ENCODE measurements at places on chromosomes 7 and 10.

GRCh38 chr7:18357691-18358090, 137.9 kb upstream of the HDAC9 start:
- peak; percentile 12 for DNase-seq

- DNase-seq = no peak
Measured at GRCh38 chr10:110558041-110558440, 9.5 kb upstream of the SMC3 start.

DNA sequence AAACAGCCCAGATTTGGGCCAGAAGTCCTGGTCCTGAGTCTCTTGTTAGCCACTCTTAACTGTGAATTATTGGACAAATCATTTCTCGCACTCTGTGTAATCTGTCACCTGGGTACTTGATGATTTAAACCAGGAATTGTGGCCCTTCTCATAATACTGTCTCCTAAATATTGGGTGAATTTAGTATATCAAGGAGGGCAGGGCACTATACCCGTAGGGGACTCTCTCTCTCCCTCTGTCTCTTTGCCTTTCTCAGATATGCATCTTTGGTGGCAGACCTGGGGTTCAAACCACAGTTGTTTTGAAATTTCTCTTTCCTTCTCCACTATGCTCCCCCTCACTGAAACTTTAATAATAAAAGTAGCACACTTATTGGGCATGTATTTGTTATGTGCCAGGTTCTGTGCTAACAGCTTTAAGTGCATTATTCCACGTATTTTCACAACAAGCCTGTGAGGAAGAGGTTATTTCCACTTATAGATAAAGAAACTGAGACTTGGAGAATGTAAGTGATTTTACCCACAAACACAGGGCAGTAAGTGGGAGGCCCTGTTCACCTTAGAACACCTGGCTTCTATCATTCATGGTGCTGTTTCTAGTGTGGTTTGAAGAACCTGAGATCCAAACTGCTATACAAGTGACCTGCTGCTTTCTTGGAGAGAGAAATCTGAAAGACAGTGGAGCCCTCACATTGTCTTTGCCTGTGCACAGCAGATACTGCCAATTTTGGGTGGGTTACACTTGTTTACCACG, 11.8 kb downstream of the FAS start:
- DNase-seq = no peak

GRCh38 chr7:93374345-93374940, 142.3 kb downstream of the VPS50 start:
- peak; percentile 20 for DNase-seq

DNA sequence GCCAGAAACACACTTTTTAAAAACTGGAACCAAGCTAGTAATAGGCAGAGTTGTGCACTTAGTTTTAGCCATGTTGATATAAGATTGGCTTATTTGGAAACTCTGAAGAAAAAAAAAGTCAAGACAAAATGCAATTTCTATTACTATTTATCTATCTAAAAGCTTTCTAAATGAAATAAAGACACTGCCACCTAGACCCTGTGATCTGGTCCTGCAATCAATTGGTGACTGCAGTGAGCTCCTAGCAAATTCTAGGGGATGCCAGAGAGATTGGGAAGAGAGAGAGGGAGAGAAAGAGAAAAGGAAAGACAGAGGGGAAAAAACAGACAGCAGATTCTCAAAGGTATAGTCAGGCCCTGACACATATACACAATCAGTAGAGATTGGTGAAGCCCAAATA, 25.3 kb downstream of the SORCS1 start:
- DNase-seq = no peak

DNA sequence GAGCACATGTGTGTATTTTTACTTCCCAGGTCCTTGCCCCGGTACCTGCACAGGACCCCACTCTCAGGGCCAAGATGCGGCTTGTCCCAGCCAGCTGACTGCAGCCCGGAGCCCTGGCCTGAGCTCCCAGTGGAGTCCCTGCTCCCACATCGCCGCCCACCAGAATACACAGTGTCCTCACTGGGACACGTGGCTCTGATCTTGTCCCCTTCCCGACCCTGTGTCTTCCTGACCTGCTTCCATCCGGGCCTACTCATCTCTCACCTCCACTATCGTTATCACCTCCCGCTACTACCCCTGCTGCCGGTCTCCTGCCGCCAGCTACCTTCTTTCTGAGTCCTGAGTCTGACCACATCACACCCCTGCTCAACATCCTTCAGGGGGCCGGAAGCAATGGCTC, 146.3 kb upstream of the CHST15 start:
- DNase-seq = no peak

- no peak for DNase-seq
Measured at GRCh38 chr7:112199035-112199655, 7.1 kb downstream of the DOCK4 start.

- no peak for DNase-seq
Measured at GRCh38 chr10:17464545-17464944, 10.2 kb upstream of the ST8SIA6 start.

DNA sequence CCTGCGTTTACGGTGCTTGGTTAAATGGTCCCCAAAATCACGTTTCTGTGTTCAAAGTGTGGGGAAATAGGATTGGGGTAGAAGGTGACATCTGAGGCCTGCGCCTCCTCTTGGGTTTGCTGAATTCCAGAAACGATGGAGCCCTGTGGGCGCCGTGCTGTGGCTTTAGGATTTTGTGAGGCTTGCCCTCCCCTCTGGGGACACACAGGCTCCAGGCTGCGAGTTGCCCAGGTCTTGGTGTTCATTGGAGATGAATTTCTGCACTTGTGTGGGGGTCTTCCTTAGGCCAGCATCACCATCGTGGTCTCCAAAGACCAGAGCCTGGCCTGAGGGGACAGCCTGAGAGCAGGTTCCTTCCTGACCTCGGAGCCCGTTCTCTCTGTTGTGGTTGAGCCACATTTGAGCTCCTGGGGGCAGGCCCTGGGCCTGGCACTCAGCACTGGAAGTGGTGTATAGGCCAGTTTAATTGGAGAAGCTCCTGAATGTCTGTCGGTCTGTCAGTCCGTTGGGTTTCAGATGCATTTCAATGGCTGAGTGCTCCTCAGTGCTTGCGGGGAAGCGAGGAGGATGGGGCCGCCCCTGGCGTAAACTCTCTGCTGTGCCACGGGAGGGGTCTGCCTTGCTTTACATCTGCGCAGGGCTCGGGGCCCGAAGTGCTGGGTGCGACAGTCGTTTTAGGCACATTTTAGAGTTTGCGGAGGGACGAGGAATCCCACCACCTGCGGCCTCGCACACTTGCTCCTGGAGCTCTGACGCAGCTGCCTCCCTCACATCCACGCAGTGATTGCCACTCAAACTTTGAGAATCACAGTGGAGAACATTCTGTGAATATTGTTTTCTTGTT, 71.7 kb downstream of the DNAJB6 start:
- DNase-seq = no peak

GRCh38 chr7:27387864-27388263, 145.3 kb downstream of the EVX1 start:
- no peak for DNase-seq

DNA sequence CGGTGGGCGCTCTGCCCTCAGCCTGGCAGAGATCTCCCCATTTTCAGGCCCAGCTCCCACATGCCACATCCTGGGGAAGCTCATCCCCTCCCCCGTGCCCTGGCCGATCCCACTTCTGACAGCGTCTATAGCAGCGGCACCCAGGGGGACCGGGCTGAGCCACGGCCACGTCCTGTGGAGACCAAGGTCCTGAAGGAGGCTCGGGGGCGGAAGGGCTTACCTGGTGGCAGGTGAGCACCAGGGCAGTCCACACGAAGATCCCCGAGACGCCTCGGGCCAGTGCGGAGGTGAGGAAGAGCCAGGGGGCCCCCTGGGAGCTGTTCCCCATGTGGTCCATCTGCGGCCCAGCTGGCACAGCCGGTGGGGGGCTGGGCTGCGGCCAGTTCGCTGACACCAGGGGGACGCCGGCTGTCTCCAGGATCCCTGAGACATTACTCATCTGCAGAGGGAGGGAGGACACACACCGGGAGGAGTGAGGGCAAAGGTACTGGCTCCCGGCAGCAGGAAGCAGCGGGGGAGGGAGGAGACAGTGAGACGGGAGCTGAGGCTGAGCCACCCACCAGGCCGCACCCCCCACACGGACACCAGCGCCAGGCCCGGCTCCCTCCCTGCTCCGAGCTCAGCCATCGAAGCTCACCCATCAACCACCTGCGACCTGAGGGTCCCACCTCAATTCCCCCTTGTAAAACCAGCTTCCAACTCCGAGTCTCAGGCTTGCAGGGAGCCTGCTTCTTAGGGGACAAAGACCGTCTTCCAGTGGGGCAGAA, 776 bp downstream of the TMEM184A start:
- DNase-seq = peak; percentile 99

- peak; percentile 45 for DNase-seq
Measured at GRCh38 chr10:47309408-47310089, 9.6 kb downstream of the GDF10 start.

DNA sequence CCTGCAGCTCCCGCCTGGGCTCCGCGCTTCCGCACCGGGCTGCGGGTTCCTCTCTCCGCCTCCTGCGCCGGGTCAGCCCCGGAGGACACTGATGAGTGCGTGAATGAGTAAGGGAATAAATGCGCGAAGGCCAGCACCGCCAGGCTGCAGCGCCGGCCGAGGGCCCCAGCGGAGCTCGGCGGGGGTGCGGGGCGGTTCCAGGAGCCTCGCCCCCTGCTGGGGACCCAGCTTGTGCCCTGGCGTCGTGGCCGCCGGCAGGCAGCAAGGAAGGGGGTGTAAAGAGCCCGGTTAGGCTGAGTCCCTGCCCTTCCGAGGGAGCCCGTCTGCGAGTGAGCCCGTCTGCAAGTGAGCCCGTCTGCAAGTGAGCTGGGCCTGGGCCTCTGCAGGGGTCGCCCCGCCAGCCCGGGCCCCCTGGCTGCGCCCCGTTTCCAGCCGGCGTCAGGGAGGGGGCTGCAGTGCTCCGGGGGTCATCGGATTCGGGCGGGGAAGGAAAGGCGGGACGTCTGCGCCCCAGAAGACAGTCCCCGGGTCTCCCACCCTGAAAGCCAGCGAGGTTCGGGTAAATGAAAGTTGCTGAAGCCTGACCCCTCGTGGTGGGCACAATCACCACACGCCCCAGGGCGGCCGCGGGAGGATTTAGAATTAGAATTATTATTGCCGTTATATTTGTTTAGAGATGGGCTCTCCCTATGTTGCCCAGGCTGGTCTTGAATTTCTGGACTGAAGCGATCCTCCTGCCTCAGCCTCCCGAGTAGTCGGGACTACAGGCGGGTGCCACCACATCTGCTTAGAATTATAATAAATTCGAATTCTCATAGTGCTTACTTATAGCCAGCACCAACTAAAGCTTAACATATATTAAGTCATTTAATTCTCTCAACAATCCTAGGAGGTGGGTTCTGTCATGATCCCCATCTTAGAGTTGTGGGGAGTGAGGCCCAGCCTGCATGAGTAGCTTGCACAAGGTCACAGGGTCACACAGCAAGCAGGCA, 8.6 kb upstream of the CRYGN start:
- DNase-seq = peak; percentile 97

GRCh38 chr7:106623315-106623660, 37.7 kb downstream of the CCDC71L start:
- no peak for DNase-seq

GRCh38 chr10:16856092-16856491, 38.9 kb upstream of the RSU1 start:
- no peak for DNase-seq

DNA sequence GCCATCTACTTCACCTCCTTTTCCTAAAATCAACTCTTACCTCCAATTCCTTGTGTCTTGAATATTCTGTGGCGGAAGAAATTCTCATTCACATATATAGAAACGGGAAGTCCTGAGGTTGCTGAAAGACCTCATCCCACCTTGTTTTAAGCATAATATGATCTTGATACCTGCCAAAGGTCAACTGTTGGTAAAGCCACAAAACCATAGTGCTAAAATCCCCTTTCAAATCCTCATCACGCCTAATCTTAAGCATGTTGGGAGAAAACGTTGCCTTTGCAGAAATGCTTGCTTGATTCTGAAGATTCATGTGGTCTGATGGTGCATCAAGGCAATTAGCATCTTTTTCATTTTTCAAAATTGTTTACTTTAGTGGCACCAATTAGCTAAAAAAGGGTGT, 8.5 kb downstream of the ANKRD22 start:
- no peak for DNase-seq

DNA sequence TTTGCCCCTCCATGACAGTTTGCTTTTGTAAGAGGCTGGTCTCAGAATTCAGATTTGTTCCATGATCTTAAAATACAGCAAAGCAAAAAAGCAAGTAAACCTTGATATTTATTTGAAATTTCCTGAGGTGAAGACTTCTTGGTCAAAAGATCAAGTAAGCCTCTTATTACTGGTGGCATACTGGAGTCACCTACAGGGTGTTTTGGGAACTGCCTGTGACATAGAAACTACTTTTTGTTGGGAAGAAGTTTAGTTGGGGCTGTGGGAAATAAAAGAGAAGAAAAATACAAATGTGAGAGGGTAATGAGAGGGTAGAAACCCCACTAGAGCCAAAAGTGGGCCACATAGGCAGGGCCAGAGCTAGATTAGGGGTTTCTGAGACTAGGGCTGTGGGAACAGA, 217.9 kb downstream of the OTUD1 start:
- DNase-seq = peak; percentile 12

DNA sequence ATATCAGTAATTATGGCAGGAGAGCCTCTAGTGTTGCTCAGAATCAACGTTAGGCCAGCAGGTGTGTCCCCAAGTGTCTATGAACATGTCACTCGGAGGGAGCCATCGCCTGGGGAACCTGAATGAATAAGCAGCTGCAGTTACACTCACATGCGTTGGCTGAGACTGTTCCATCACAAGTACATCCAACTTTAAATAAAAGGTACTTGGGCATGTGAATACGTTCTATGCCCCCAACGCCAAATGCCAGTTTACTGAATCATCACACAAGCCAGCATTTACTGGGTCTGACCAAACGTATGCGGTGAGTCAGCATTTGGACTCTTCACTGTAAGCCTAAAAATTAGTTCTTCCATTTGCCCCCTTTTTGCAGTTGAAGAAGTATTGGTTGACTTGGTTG, 207.6 kb upstream of the PLXNA4 start:
- no peak for DNase-seq

- no peak for DNase-seq
Measured at GRCh38 chr10:87842776-87843497, 20.4 kb downstream of the KLLN start.

DNA sequence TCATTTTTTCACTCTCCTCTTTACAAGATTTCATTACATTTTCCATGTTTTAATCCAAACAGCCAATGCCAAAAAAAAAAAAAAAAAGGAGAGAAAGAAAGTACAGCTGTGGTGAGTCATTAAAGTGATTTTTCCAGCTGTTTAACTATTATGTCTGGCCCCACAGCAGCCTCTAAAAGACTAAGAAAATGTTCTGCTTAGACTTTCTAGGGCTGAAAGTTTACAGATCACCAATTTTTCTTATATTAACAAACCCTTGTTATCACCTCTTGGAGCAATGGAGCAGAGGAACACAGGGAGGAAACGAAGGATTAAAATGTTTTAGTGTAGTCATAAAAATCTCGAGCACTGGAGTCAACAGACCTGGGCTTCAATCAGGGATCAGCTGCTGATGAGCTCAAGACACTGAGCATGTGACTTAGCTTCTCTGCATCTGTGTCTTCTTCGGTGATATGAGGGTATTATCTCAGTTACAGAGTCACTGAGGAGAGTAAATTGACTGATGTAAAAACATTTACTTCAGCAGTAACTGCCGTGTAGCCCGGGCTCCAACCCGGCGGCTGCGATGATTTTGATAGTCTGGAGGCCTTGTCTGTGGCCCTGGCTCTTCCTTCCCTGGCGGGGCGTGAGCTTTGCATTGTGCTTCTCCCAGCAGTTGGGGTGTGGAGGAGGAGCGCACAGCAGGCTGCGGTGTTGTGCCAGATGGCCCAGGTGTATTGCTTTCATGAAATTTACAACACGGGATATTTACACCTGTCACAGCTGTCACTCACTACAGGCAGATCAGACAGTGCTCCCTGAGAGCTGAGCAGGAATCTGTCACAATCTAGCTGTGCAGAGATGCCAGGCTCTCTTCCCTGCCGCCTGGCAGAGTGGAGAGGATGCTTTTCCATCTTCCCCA, 298.3 kb upstream of the FZD8 start:
- no peak for DNase-seq

Data from HuH-7 (cell line).